ENCODE measurements at places on chromosomes 4 and X.

GRCh38 chr4:146567396-146567795 is 45.7 kb upstream of the SLC10A7 start:
- no peak for DNase-seq

GRCh38 chr4:101198682-101199339 is 148.5 kb downstream of the PPP3CA start:
- DNase-seq: no peak

GRCh38 chr4:127179256-127180087 is 453.3 kb upstream of the INTU start:
- DNase-seq: no peak

GRCh38 chr4:85243857-85244256 is 231.1 kb upstream of the ARHGAP24 start:
- DNase-seq: no peak

DNA sequence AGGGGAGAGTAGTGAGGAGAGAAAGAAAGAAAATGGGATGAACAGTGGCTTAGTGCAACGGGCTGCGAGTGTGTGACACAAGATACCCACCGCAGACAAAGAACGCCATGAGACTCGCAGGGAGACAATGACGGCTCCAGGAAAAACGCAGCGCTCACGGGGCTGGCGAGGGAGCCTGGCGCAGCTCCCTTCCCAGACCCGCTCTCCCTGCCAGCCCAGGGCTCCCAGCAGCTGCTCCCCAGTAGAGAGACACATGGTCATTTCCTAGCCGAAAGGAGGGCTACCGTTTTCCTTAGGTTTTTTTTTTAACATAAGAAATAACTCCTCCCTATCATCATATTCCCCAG is 149.5 kb downstream of the MAML3 start:
- no peak for DNase-seq

DNA sequence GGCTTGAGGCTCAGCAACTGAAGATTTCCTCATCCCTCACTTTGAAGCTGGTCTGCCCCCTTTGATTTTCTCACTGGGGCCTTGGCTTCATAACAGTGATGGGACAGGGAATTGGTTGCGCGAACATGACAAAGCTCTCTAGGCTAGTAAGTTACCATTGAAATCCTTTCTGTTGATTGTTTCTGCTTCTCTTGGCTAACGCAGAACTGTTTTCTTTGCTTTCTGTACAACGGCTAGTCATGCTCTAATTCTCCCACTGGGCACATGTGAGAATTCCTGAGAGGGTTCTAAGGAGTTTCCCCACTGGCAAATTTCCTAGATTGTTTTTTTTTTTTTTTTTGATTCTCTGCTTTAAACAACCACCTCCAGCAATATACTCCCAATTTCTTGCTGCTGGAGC is 738.6 kb downstream of the PCDH7 start:
- DNase-seq: no peak

GRCh38 chr4:168856312-168856711 is 153.7 kb downstream of the CBR4 start:
- no peak for DNase-seq

- no peak for DNase-seq
Measured at GRCh38 chrX:111778591-111778990, 97.4 kb upstream of the TRPC5OS start.

GRCh38 chr4:173217727-173218126 is 49.1 kb downstream of the GALNT7 start:
- DNase-seq: no peak

GRCh38 chrX:139077281-139078250 is 366.0 kb upstream of the FGF13 start:
- no peak for DNase-seq

- DNase-seq: no peak
Measured at GRCh38 chrX:139554991-139555675, 24.6 kb downstream of the F9 start.

DNA sequence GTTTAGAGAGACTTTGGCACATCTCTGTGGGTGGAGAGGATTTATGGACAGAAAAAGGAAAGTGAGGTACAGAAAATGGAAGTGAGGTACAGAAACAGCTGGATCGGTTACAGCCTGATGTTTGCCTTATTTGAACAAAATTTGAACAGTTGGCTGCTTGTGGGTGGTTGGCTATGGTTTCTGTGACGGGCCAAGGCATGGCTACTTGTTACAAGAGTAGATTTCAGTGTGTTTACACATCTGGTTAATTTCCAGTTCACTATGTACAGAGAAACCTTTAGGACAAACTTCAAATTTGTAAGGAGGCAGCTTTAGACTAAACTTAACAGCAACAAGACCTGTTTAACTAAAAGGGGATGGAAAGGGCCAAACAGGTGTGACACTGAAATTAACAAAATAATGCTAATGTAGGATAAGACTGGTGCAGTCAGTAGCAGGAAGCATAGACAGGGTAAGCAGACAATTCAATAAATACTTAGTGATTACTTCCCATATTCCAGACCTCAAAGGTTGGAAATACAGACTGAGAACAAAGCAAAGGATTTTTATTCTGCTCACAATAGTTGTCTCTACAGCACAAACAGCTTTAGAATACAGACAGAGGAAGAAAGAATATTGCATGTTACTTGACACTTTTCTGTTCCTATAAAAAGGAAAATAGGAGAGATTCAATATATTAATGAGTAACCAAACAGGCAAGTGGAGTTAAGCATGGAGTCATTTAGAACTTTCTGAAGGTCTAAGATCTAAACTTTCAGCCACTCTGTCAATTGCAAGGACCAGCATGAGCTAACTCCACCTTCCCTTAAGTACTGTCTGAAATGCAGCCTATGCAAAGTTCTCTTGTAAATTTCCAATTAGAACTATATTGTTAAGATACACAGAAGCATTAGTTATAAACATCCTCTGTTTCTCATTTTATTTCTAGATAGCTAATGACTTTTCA is 294.4 kb upstream of the FAT4 start:
- no peak for DNase-seq

GRCh38 chr4:184284336-184284690 is 66.6 kb upstream of the ENPP6 start:
- no peak for DNase-seq

- DNase-seq: no peak
Measured at GRCh38 chrX:54442790-54443189, 2.6 kb downstream of the TSR2 start.

- DNase-seq: no peak
Measured at GRCh38 chr4:38889143-38889542, 21.5 kb downstream of the FAM114A1 start.

- no peak for DNase-seq
Measured at GRCh38 chr4:107843391-107843790, 18.7 kb downstream of the SGMS2 start.

DNA sequence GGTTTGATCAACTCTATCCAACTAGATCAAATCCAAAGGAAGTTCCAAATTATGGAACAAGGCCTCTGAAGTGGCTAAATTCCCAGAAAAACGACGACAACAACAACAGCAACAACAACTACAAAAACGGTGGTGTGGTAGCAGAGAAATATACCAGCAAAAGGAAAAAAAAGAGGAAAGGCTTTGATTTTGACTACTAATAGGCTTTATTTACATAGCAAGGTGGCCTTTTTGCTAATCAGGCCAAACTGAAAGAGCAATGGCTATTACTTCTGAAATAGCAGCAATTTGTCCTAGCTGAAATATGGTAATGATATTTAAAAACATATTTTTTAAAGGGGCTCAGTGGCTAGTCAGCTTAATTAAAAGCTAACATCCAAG is 40.8 kb upstream of the TMPRSS11E start:
- DNase-seq: no peak

DNA sequence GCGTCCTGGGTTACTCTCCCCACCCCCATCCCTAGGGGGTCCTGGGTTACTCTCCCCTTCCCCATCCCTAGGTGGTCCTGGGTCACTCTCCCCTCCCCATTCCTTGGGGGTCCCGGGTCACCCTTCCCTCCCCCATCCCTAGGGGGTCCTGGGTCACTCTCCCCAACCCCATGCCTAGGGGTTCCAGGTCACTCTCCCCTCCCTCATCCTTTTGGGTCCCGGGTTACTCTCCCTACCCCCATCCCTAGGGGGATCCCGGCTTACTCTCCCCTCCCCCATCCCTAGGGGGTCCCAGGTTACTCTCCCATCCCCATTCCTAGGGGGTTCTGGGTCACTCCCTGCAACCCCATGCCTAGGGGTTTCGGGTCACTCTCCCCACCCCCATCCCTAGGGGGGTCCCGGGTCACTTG is 1.5 kb downstream of the ASMTL start:
- DNase-seq: peak; percentile 53

DNA sequence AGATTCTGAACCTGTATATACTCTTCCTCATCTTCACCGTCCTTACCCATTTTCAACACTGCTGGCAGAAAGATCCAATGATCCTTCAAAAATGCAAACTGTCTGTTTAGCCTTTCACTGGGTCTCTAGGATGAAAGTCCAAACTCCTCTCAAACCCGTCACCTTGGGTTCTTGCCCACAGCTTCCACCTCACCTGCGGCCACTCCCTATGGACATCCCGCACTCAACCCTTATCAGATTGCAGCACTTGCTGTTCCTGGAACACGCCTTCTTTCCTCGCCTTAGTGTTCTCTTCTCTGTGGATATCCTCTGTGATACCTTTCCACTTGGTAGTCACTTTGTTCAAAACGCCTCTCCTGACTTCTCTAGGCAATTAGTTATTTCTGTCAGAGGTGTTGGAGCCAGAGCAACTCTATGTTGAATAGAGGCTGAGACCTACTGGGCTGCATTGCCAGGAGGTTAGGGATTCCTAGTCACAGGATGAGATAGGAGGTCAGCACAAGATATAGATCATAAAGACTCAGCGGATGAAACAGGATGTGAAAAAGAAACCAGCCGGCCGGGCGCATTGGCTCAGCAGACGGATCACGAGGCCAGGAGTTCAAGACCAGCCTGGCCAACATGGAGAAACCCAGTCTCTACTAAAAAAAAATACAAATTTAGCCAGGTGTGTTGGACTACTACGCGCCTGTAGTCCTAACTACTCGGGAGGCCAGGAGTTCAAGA is 4.2 kb upstream of the NOCT start:
- no peak for DNase-seq

GRCh38 chr4:163939597-163939996 is 445.1 kb downstream of the TMA16 start:
- no peak for DNase-seq

DNA sequence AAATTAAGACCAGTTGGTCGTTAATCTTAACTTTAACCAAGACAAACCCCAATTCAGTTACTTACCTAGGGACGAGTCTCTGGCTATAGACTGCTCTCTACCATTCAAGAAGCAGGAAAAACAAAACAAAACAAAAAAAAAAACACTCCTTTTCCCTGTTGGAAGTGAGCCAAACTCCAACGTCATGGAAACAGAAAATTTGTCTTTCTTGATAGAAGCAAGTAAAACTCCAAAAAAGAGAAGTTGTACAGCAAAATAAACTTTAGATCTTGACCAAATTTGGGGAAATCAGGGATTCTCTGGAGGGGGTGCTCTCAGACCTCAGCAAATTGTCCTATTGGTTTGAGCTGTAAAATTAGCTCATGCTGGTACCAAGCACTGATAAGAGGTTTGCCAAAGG is 3.7 kb downstream of the CNGA1 start:
- no peak for DNase-seq

GRCh38 chrX:30495468-30495867 is 82.1 kb downstream of the TASL start:
- DNase-seq: no peak

GRCh38 chr4:37450309-37450708 is 205.8 kb downstream of the NWD2 start:
- no peak for DNase-seq

GRCh38 chr4:118968813-118969212 is 80.2 kb downstream of the SYNPO2 start:
- DNase-seq: no peak

GRCh38 chrX:55039471-55039870 is 8.7 kb upstream of the ALAS2 start:
- no peak for DNase-seq

DNA sequence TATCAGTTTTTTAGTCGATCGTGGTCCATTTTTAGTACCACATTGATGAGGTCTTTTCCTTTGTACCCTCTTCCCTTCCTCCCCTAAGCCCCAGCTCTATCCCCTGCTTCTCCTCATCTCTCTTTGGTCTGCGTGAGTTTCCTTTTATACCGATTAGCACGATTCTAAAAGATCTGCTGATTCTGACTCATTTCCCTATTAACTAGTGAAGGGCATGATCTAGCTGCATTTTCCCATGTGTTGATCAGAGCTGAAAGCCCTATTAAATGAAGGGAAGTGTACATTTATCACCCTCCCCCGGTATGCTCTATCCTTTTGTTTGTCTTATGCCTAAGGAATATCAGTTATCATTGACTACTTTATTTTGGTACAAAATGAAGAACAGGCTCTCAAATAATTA is 181.7 kb upstream of the NPY2R start:
- DNase-seq: no peak

DNA sequence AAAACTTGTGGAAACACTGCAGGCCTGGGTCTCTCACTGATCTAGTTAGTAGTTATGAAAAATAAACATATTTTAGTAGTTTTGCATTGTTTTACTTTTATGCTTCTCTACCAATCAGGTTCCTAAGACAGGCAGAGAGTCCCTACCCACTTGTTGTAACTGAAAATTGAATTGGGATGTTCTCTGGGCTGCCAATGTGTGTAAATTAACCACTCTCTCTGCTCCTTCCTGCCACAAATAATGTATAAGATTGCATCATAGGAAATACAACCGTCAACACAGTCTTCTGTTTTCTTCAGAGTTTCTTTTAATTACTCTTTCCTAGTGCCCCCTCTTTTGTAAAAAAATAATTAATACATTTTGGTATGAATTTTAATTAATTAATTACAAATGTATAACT is 677.3 kb downstream of the FSTL5 start:
- DNase-seq: no peak

DNA sequence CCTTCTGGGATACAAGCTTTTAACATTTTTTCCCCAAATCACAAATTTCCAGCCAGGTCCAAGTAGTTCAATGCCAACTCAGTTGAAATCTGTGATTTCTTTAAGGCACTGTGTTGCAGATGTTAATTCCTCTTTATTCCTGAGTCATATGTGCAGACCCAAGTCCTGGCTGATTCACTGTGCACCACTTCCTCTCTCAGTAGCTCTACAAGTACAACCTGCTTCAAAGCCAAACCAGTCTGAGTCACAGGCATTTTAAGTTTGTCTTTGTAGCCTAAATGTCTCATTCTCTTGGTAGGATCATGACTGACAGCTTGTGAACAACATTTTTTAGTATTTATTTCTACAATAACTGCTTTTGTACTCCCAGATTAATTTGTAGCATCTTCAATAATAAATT is 165.6 kb upstream of the S100G start:
- DNase-seq: peak; percentile 60

GRCh38 chr4:42786350-42787078 is 106.0 kb upstream of the GRXCR1 start:
- DNase-seq: no peak

Data from activated effector memory CD4-positive, alpha-beta T cell treated with anti-CD3 and anti-CD28 coated beads, Interleukin-2, amount 50 U/mL, for 16 hours (primary cell).